Activated CD8-positive, alpha-beta memory T cell treated with anti-CD3 and anti-CD28 coated beads, Interleukin-2, amount 10 ng/mL, durations not matched to agents 7 days and 5 days (primary cell): ENCODE measurements at places on chromosomes 5 and 9. TPM values are rescaled to one million over a fixed set of nuclear protein-coding genes. Genes with fewer than 3 reads are reported as not detected.

GRCh38 chr5:23649594-23649993 is 142.2 kb downstream of the PRDM9 start:
- no peak for DNase-seq

DNA sequence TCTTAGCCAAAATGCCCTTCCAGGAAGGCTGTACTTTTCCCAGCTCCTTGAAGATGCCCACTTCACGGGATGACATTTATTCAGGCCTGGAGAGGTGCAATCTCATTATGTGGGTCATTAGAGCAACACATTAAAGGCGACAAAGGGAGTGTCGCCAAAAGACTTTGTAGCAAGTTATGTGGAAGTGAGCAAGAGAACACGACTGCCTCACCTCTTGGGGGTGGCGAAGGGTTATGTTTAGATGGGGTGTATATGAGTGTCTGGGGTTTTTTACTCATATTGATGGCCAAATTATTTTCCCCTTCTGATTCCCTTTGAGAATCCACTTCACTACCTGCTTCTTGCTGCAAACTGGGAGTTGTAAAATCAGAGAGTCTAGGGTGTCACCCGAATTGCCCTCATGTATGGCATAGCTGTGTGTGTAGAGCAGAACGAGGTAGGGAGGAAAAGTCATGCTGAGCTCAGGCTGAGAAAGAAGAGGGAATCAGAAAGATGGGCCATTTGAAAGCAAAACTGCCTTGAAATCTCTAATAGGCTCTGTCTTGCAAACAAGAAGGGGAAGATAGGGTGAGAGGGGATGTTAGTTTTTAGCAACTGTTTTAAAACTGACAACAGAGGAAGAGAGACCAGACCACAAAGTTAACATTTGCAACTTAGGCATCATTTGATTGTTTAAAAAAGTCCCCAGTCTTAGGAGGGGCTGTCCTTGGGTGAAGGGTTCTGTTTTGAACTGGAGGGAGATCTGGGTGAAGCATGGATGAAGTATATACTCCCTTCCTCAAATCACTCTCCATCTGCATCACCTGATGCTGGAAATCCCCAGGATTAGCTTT is 97.1 kb upstream of the IL12B start:
- no peak for DNase-seq

DNA sequence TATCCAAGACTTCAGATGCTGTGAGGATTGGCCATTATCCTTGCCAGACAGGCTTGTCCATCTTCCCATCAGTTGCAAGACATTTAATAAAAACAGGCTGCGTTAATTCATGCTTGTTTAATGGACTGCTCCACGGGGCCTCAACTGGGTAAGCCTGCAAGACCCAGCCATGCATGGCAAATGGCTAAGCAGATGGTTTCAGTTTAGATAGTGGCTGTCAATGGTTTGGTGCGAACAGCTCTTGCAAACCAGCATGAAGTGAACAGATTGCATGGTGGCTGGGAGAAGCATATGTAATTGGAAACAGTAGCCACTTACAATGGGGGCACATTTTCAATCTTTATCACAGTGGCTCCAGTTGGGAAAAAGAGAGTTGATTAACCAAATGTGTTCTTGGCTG is 628.2 kb upstream of the KLF4 start:
- no peak for DNase-seq

The ZDHHC11B gene
- total RNA-seq: not detected

DNA sequence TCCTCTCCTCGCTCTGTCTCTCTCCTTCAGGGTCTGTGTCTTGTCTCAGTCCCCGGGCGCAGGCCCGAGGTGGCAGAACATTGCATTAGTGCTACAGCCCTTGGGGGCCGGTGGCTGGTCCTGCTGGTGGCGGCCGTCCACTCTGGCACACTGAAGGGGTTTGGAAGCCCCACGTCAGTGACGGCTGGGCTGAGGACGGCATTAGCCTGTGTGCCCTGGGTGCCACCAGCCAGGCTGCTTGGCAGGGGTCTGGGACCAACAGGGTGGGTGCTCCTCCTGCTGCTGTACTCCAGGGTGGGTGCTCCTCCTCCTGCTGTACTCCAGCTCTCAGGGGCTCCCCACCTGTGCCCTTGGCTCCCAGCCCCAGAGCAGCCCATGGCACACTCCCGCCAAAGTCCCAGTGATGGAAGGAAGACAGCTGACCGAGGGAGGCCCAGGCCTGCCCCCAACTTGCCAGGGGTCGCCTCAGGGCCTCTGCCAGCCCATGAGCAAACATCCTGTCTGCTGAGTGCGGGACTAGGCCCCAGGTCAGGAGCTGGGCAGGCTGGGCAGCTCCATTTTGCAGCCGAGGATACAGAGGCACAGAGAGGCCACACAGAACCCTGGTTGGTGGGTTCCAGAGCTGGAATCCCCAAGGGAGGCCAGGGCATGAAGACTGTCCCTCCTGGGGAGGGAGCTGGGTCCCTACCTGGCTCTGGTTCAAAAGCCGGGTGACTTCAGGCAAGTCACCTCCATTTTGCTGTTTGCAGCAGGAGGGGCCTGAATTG is 27.3 kb downstream of the SARDH start:
- DNase-seq: no peak

GRCh38 chr5:172945151-172945550 is 14.1 kb upstream of the RPL26L1 start:
- no peak for DNase-seq

GRCh38 chr5:35229076-35230037 is 930 bp downstream of the PRLR start:
- no peak for DNase-seq

The RNF208 gene
- 2.9 TPM for total RNA-seq

- DNase-seq: peak; percentile 30
These were observed 14.6 kb upstream of the ANGPTL2 start for GRCh38 chr9:127136880-127137639.

- DNase-seq: no peak
These were observed 254.8 kb upstream of the PPP1R2B start for GRCh38 chr5:156595132-156595787.

GRCh38 chr9:27179245-27179865 is 70.3 kb downstream of the TEK start:
- no peak for DNase-seq

DNA sequence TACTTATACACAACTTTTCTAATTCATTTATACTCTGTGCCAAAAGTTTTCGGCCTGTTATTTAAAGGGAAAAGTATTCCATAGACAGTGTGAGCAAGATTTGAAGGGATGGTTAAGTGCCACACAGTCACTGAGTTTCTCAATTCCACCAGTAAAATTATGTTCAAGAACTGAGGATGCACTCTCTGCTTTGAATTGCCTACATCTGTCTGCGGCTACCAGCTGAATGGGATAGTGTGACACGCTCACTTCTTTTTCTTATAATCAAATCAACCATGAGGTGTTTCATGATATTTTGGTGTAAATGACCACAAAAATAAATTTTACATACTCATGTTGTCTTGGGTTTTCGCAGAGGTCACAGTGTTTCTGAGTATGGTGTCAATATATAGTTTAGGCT is 218.4 kb upstream of the TMEM161B start:
- DNase-seq: no peak

- peak; percentile 90 for DNase-seq
These were observed 211.5 kb downstream of the SEC61B start for GRCh38 chr9:99433555-99433954.

GRCh38 chr9:4344946-4345345 is 45.1 kb upstream of the GLIS3 start:
- DNase-seq: peak; percentile 63

The DMRTA1 gene
- total RNA-seq: not detected

- no peak for DNase-seq
These were observed 22.5 kb downstream of the NEK6 start for GRCh38 chr9:124280176-124280691.

DNA sequence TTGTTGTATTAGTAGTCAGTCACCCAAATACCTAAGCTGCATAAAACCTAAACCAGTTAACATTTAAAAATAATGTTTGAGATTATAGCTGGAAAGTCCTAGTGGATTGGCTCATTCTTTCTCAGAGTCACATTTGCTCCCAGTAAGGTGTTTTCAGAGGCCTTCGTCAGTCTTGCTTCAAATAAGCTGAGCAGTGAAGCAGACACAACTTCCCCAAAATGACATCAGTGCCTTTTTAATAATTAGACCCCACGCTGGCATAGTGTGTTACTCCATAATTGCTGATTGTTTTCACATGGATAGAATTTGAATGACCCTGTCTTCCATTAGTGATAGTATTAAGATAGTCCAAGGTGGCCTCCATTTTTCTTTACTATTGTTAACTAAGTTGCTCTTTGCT is 245.8 kb downstream of the PJA2 start:
- no peak for DNase-seq

GRCh38 chr9:86246752-86247161 is 12.7 kb downstream of the C9orf153 start:
- DNase-seq: no peak

The RLN1 gene
- 1.0 TPM for total RNA-seq

DNA sequence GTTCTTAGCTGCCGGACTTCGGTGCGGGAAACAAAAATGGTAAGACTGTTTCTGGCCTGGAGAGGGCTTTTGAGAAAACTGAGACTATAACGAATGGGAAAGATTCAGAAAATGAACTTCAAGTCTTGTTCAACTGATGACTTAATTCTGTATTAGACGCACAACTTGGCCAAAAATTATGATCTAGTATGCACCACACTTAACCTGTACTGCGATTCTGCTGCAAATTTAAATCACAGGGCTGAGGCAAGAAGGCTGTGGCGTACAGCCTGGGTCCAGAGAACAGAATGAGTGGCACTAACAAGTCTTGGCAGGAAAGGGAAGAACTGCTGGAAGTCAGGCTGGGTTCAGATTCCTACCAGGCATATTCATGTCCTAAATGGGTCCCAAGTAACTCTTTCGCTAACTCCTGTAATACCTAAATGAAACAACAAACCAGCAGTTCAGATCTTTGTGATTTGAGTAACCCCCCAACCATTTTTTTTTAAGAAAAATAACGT is 781 bp upstream of the COL23A1 start:
- DNase-seq: no peak

DNA sequence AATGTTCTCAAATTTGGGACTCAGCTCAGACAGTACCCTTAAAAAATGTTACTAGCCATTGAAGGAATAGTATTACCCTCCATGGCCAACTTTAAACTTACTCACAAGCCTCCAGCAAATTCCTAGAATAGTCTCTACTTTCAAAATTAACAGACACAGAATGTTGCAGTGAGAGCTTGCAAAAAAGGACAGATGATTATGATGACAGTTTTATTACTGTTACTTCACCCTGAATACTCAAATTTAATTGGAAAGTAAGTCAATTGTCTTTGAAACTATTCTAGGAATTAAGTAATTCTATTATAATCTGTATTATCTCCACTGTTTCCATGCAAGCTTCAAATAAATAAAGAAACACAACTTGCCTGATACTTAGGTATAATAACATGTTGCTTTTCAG is 288.3 kb downstream of the SLF1 start:
- DNase-seq: no peak

The BNC2 gene
- not detected for total RNA-seq

GRCh38 chr9:86990290-86990689 is 43.0 kb upstream of the GAS1 start:
- no peak for DNase-seq

GRCh38 chr5:90565491-90565890 is 6.9 kb downstream of the ADGRV1 start:
- DNase-seq: no peak

GRCh38 chr9:72788966-72789735 is 163.7 kb downstream of the ALDH1A1 start:
- no peak for DNase-seq

DNA sequence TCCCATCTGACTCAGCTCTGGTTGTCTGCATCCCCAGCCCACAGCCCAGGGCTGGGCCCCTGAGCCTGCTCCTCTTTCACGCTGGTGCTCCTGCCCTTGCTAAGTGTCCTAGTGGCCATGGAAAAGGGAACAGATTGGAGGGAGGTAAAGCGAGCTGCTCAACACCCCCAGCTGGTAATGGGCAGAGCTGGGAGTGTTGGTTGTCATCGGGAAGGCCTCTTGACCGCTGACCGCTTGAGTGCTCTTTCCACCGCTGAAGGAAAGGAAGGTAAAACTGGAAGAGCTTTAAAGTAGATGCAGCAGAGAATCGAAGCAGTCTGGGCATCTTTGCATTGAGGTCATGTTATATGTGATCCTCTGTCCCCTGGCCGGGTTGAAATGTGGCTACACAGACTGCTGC is 60.2 kb downstream of the CRB2 start:
- no peak for DNase-seq

DNA sequence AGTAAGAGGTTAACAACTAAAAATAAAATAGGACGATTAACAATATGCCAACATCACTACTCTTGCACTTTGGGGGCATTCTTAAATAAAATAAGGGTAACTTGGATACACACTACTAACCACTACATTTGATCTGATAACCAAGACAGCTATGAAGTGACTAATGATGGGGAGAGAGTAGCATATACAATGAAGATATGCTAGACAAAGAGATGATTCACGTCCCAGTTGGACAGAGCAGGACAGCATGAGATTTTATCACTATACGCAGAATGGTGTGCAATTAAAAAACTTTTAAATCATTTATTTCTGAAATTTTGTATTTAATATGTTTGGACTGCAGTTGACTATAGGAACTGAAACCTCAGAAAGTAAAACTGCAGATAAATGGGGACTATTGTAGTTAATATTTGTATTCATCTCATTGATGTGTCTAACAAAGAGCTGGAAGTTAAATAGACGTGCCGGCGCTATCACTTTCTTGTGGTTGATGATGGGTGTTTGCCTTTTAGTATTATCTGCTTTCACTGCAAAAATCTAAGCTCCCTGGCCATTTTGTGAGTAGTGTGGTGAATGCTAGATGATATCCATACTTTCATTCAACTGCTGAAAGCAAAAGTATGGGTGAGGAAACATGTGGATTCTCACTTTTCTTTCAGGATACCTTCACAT is 18.7 kb downstream of the GIN1 start:
- DNase-seq: no peak

DNA sequence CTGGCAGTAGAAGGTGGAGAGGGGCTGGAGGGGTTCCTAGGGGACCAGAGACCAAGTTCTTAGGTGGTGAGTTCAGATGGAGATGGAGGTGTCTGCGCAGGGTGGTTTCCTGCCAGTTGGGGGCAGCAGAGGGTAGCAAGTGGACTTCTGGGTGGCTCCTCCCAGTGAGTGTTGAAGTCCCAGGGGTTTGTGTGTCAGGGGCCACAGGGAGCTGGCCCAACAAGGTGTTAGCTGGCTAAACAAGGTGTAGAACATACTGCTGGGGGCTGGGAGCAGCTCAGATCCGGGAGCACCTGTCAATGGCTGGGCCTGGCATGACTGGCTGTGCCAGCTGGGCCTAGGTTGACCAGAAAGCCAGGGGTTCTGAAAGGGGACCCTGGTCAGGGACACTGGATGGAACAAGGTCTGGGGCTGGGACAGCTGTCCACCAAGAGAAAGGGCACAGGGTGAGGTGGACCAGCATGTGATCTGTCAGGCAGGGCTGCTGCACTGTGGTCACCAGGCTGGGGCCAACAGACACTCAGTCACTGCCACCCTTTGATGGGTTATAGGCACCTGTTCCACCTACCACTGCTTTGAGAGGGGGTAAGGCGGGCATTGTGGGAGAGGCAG is 35.6 kb downstream of the DAB2IP start:
- DNase-seq: peak; percentile 83

DNA sequence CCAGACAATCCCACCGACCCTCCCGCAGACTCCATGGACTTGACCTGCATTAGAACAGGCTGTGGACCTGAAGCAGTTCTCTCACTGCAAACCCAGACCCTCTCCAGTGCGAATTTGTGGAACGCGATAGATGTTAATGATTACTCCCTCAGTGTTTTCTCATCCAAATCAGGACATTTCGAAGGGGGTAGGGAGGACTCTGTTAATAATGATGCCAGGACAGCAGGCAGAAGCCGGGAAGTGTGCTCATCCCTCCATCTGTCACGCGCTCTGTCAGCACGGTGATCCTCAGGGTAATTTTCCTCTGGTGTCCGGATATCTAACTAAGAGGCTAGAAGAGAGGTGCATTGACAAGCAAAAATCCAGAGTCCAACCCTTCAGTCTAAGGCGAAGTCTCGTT is 18.8 kb downstream of the RAPGEF1 start:
- no peak for DNase-seq
